ENCODE measurements at places on chromosomes 5 and 9.

GRCh38 chr5:126445502-126446174, 22.4 kb downstream of the GRAMD2B start:
- DNase-seq = no peak

- DNase-seq = no peak
These were observed 7.0 kb upstream of the SIL1 start for GRCh38 chr5:139205124-139205523.

DNA sequence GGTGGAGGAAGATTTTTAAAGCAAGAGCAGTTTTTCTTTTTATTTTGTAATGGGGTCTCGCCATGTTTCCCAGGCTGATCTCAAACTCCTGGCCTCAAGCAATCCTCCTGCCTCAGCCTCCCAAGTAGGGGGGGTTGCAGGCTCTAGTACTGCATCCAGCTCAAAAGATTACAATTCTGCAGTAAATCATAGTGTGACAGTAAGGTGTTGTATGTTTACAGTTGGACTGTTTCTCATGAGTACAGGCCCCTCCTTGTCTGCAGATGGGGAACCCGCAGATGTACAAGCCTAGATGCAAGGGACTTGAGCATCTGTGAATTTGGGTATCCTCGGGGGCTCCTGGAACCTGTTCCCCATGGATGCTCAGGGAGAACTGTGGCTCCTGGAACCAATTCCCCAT, 3.3 kb downstream of the CCT5 start:
- DNase-seq = no peak

DNA sequence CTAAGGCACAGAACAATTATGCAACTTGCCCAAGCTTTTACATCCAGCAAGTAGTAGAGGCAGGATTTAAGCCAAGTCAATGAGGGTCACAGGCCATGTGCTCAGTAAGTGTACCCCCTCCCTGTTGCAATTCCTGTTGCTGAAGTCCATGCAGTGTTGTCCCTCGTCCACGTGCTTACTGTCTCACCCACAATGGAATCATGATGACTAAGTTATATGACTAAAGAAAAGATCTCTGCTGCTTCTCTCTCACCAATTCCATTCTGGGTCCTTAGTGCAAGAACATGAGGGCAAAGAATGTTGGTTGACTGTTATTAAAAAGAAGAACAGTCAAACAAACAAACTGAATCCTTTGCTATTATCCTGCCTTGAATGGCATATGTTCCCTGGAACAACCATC, 233.6 kb upstream of the SLC24A2 start:
- no peak for DNase-seq

DNA sequence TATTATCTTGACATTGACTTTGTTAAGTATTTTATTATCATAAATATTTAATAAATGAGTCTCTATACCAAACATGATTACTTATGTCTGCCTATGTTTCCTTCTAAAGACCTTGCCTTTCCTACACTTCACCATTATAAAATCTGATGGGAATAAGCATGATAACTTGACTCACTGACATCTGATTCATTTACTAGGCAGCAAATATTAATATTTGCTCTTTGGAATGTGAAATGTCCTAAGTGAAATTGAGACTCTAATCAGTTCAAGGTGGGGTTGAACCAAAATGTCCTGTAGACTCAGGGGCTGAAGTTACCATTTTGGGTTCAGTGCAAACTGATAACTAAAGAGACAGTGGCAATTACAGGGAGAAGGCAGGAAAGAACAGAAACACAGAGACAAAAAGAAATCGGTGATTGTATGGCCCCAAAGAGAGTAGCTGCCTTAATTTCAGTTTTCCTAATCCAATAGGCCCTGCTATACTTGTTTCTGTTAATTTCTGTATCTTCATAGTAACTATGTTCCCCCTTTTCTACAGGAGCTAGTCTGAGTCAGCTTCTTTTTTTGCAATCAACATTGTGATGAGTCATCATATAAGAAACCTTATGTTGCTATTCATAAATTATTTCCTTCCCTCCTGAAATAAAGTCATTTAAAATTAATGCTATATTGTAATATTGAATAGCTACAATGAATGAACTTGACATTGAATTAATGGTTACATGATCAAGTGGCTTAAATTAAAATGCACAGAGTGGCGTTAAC, 296.8 kb downstream of the PDE4D start:
- DNase-seq = no peak

- no peak for DNase-seq
These were observed 388.5 kb downstream of the ENC1 start for GRCh38 chr5:74252044-74252443.

DNA sequence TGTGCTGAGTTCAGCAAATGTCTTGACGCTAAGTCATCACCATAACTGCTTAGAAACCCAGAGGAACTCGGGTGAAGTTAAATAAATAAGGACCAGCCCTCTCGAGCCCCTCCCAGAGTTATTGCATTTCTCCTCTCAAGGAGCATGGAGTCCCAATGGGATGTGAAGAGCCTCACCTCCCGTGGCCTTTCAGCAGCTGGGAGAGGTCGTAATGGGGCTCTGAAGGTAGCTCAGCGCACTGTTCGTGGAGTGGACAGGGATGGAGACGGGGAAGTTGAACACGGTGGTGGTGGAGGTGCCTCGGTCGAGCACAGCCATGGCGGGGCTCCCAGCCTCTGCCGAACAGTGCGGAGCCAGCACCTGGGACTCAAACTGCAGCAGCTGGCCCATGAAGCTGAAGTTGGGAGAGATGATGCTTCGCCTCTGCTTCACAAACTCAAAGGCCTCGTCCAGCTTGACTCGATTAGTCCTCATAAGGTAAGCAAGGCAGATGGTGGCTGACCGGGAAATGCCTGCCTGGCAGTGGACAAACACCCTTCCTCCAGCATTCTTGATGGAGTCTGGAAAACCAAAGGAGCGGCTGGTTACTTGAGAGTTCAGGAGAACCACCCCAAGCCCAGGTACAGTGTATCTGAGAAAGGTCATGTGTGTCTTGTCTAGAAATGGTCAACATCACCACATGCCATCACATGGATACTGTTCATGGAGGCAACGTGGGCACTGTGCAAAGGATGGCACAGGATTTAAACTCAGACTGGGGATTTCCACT, 2.2 kb downstream of the DUSP1 start:
- peak; percentile 40 for DNase-seq

GRCh38 chr9:18149471-18150011, 324.4 kb upstream of the ADAMTSL1 start:
- DNase-seq = no peak

DNA sequence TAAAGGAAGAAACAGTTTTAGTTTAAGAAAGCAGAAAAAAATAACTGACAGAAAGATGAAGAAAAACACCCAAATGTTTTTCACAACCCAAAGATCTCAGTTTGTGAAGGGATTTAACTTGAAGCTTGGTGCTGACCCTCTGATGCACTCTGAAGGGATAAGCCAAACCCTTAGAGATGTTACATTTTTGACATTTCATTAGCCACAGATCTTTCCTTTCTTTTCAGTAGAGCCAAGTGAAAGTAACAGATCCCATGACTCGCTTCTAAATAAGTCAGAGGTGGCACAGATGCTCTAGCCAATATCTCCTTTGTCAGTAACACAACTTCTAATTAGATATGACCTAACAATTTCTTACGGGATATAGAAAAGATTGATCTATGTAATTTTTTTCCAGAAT, 394.5 kb upstream of the EDIL3 start:
- no peak for DNase-seq

DNA sequence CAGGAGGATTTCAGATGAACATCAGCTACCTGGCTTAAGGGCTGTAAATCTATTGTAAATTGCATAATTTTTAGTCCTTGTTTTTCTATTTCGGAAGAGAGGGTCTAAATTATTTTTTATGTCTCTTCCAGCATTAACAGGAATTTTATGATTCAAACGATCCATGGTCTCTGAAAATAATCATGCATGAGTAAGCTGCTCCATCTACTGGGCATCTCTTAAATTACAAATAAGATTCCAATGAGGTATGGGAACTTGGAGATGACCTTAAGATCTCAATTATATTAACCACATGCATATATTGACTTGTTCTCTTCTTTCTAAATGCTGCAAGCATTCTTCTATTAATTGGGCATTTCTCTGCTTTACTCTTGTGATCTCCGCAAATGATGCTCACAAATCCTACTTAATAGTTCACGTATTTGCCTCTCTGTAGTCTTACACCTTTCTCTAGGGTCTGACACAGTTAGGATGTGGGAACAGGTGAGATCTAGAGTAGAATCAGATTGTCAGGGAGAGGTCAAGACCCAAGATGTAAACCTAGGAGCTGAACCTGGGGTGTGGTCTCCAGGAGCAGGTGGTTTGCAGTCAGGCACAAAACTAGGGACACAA, 86.9 kb downstream of the NUDT12 start:
- peak; percentile 59 for DNase-seq

DNA sequence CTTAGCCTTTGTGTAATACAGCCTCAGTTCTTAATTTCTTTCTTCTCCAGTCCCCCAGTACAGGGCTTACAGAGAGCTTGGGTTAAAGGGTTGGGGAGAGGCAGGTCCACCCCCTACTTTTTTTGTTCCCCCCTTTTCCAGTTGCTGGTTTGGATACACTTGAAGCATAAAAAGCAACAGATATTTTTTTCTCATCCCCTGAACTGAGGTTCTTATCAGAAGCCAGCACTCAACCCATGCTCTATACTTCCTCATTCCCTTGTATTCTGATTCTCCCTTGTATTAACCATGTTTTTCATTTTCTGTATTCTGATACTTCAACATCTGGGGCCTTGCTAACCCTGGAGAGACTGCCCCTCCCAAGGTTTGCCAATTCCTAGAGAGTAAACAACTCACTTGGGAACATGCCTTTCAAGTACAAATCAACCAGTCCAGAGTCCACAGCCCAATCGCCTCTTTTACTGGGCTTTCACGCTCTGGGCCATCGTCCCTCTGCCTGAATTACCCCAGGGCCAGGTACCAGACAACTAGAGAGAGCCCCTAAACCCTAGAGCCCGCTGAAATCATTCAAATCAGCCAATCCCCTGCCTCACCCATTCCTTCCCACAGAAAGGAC, 333.4 kb upstream of the PUM3 start:
- no peak for DNase-seq

DNA sequence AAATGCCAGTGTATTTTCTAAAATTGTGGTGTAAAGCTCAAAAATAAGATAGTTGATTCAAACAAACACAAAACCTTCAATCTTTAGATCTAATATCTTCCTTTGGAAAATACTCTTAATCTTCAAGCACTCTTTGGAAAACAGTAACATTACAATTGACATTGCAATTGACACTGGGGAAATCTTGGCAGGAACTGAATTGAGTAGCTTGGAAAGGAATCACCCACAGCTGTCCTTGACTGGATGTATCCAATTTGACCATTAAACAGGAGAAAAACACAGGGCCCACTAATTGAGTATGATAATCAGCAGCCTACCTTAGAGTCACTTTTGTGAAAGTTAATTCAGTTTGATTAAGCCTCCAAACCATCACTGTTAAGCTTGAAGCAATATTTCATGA, 776.7 kb downstream of the DTWD2 start:
- no peak for DNase-seq

GRCh38 chr5:16544607-16545374, 72.0 kb downstream of the RETREG1 start:
- no peak for DNase-seq

GRCh38 chr9:18756712-18757125, 276.3 kb downstream of the SAXO1 start:
- DNase-seq = no peak

- no peak for DNase-seq
These were observed 95.3 kb upstream of the PITX1 start for GRCh38 chr5:135129307-135129706.

DNA sequence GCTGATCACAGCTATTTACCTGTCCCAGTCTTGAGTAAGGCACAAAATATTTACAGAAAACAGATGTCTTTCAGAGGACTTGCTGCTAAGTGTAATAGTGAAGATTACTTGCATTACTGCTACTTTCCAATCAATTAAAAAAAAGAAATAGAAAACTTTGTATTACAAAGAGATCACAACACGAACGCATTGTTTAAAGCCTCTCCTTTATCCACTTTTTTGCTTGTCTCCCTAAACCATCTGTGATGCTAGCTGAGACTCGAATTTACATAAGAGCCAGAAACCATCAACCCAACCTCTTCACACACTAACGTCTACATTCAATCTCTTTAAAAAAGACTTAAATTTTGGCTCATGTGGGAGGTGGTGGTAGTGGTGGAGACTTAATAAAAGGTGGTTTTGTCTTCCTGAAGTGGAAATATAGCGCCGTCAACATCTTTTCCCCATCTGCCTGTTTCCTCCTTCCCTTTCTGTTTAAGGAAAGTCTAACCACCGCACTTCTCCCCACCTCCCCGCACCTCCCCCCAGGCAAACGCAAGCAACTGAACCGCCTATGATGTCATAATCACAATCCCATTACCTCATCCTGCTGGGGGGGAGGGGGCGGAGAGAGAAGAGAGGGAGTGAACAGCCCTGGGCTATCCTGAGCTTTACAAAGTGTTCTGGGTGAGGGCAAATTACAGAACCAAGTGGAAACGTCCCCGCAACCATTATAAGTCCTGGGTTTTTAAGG, 948 bp upstream of the FAM53C start:
- no peak for DNase-seq

- DNase-seq = no peak
These were observed 23.9 kb downstream of the FGF1 start for GRCh38 chr5:142661957-142662356.

GRCh38 chr9:84103651-84104377, 123.2 kb downstream of the RMI1 start:
- no peak for DNase-seq

DNA sequence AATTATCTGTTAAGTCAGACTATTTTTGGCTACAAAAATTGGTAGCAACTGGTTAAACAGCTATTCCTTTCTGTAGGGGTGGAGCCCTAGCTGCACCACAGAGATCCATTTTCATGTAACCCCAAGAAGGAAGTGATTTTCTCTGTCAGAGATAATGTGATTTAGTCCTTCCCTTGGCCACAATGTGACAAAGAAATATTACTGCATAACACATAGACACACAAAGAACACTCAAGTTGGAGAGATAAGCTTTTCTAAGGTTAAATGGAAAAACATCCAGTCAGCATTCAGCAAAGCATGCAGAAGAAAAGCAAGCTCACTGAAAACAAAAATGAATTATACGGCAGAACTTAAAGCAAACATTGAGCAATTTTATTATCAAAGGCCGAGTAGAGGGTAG, 227.8 kb upstream of the CDH9 start:
- no peak for DNase-seq

DNA sequence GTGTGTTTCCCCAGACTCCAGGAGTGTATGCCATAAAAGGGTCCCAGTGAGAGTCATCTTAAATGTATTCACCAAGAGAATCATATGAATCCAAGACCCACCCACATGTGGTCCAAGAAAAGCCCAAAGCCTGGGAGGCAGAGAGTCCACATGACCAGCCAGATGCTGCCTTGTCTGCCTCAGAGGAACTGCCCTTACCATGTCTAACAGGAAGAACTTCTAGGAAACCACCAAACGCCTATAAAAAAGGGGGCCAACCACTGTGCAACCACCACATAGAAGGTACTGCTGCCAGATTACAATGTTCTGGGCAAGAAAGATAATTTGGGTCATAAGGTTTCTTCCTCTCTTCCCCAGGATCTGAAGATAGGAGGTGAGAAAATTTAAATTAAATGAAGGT, 129.8 kb upstream of the SLC24A2 start:
- DNase-seq = no peak

GRCh38 chr5:73484511-73484910, 13.7 kb upstream of the BTF3 start:
- no peak for DNase-seq

Measured in SW 1271 (cell line).